ENCODE measurements at places on chromosomes 6 and 20.

DNA sequence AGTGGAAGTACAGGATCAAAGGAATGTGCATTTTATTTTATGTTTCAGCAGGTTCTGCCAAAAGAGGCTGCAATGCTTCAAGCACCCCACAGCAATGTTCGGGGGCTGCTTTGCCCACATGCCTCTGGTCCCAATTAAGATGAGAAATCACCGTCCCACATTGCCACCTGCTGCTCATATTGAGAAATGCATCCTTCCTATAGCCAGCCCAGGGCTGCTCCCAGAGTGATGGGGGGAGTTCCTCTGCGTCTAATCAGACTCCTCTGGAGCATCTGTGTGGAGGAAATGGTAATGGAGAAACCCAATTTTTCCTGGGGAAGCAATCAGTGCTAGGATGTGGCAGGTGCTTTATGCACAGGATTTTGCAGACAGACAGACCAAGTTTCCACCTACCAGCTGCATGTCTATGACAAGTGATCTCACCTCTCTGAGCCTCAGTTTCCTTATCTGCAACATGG, 33.7 kb downstream of the PTGIS start:
- no peak for DNase-seq

DNA sequence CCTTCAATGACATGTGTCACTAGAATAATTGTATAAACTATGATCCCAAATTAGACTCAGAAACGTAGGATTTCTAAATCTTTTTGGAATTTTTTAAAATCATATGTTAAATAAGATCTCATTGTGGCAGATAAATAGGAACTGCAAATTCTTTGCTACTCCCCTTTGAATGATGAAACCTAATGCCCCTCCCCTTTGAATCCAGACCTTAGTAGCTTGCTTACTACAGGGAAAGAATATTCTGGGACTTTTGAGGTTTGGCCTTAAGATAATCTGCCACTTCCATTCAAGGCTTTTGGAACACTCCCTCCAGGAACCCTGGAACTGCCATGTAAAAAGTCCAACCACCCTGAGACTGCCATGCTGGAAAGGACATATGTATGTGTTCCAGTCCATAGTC, 7.1 kb downstream of the TDP2 start:
- no peak for DNase-seq

DNA sequence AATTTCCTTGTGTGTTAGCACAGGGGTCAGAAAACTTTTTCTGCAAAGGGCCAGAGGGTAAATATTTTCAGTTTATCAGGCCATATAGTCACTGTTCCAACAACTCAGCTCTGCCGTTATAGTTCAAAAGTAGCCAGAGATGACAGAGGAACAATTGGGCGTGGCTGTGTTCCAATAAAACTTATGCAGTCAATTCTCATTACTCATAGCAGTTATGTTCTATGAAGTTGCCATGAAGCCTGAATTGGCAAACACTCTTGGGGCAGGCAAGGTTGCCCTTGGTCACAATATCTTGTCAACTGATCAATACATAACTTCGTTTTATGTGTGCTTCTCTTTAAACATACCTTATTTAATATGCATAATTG, 304.2 kb downstream of the TFAP2C start:
- DNase-seq = no peak

GRCh38 chr20:33070111-33071053, 9.1 kb upstream of the BPIFB4 start:
- no peak for DNase-seq

DNA sequence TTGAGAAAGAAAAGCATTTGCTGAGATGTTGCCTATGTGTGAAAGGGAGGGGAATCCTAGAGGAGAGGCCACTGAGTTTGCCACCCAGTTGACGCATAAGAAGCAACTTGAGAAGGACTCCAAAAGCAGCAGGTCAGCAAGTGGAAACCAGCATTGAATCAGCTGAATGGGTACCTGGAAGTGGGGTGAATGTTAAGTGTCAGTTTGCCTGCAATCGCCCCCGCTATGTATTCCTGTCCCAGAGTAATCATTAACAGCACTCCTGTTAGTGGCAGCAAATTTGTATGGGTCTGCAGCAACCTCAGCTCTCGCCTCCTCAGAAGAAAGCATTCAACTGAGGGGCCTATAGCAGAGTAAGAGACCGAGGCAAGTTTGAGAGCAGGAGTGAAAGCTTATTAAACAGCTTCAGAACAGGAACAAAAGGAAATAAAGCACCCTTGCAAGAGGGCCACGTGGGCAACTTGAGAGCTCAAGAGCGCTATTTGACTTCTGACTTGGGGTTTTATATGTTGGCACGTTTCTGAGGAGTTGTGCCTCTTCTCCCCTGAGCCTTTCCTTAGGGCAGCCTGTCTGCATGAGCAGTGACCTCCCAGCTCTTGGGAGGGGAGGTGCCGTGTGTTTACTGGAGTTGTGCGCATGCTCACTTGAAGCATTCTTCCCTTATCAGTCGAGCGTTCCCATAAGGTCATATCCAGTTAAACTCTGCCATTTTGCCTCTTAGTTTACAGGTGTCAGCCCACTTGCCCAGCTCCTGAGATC, 122.6 kb upstream of the PHACTR1 start:
- DNase-seq = no peak

GRCh38 chr20:6882561-6883291, 115.2 kb downstream of the BMP2 start:
- DNase-seq = peak; percentile 90

GRCh38 chr6:157760589-157761330, 62.3 kb upstream of the SNX9 start:
- peak; percentile 95 for DNase-seq

DNA sequence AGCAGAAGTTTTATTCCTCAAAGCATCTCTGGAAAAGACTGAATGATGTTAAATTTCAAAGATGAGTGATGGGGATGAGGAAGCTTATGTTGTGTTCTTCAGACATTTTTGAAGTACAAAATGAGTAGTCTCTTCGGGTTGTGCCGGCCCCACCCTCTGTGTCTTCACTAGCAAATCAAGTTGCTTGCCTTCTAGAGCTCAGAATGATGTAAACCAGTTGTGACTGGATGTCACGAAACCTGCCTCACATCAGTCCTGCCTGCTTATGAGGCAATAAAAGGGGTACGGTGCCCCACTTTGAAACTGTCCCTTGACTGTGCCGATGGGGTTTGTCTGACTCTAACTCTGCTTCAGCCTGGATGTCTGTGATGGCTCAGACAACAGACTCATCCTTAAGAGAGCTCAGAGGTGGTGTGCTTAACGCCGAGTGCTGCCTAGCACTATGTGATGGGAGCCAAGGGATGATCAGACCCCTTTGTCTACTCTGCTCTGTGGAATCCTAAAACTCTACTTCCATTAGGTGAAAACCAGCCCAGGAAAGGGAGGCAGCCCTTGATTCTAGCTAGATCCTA, 19.0 kb downstream of the TOMM34 start:
- no peak for DNase-seq

GRCh38 chr6:135833771-135834170, 17.7 kb upstream of the PDE7B start:
- no peak for DNase-seq

GRCh38 chr6:150373260-150373701, 4.5 kb downstream of the IYD start:
- DNase-seq = no peak

GRCh38 chr20:61956396-61957342, 109.0 kb downstream of the TAF4 start:
- DNase-seq = no peak

GRCh38 chr20:43977252-43977651, 62.6 kb downstream of the TOX2 start:
- no peak for DNase-seq

DNA sequence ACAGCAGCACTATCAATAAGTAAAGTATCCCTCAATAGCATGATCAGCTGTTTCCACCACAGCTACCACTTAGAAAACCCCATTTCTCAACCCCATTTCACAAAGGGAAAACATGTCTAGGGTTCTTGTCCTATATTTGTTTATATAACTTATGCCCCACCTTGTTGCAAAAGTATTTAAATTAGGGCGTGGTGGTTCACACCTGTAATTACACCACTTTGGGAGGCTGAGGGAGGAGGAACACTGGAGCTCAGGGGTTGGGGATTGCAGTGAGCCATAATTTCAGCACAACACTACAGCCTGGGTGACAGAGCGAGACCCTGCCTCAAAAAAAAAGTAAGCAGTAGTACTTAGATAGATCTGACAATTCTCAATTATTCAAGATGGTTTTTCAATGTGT, 3.7 kb downstream of the MRPL14 start:
- DNase-seq = no peak

DNA sequence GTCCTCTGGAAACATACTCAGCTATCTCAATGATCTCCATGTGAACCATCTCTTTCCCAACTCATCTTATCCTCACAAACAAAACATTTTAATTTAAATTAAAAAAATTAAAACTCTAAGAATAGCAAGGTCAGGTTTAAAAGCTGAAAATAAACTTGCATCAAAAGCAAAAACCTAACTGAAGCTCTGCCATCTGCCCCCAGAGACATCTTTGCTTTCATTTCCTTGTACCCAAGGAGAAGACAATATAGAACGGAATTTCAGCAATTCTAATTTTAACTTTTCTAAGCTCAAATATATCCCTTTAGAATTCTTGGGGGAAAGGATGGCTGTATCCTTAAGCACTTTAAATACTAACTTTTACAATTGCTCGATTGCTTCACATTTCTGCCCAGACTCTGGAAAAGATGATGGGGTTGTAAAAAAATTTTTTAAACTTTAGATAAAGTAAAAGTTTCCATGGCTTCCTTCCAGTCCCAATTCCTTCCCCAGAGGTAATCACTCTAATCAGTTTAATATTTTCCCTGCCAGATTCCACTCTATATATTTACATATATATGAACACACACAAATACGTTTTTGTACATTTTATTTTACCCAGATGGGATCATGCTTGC, 69.2 kb upstream of the SMIM29 start:
- DNase-seq = no peak

GRCh38 chr6:89372506-89372901, 20.0 kb upstream of the UBE2J1 start:
- DNase-seq = no peak

DNA sequence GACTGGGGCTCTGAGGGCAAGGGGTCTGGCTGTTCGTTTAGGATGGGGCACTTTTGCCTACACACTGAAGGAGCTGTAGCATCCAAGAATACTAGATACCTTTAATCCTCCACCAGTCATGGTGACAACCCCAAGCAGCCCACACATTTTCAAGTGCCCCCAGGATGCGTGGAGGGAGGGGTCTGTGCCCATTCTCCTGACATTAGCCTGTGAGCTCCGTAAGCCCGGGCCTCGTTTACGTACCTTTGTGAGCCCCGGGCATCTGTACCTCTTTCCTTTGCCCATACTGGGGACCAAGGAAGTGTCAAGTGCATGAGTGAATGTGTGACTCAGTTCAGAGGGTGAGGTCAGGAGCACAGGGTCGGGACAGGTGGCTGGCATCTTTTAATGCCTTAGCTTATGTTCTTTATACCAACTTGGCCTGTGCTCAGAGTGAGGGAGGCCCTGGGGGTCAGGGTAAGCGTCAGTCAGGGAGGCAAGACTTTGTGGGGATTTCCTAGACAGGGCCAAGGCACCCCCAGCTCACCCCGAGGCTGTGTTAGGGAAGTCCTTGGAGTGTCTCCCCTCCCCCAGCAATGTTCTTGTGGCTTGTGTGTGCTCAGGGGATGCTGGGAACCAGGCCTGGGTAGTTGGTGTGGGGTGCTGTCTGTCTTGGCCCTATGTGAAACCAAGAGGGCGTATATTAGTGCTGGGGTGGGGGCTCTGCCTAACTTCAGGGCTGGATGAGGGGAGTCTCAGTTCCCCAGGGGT, 12.9 kb downstream of the VEGFA start:
- no peak for DNase-seq

DNA sequence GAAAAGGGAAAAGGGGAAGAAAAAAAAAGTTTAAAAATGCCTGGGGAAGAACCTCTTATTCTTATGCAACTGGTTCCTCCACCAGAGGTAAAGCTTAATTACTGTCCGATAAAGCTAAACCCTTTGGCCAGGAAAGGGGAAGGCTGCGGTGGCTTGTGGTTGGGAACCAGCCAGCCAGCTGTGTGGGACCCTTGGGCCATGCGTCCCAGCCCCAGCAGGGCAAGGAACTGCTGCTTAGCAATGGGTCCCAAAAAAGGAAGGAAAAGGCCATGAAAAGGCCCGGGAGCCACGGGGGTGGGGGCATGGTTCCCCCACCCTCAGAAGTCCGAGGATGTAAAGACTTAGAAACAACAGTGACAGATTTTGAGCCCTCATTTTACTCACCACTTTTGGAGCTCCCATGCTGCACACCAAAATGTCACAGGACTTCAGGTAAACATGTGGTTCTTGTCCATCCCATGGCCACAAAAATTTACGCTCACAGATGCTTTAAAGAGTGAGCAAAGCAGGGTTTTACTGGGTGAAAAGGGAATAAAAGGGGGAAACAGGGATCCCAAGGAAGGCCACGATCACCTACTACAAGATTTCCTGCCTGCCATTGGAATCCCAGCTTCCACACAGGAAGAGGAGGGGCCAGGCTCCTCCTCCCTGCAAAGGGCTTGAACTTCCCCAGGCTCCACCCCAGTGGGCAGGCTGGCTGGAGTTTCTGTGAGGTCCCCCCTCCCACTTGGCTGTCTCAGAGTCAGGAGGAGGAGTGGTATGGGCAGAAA, 1234.7 kb upstream of the GJE1 start:
- DNase-seq = no peak

- DNase-seq = no peak
These were observed 70.5 kb downstream of the ADGRG6 start for GRCh38 chr6:142372348-142372747.

GRCh38 chr20:47960769-47961541, 175.7 kb upstream of the SULF2 start:
- no peak for DNase-seq

DNA sequence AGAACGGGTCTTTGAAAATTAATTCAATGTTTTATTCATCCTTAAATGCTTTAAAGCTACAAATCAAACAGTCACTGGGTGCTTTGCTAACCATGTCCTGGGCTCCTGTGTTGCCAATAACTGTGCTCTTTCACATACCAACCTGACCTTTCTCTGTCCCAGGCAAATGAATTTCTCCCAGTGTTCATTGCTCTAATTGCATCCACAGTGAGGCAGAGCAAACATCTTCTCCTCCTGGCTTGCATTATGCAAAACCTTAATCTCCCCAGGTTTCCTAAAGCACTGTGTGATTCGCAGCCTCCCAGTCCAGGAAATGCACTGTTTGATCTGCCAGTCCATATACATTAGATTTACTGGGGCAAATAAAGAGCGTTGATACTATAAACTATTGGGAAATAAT, 219.0 kb downstream of the PREX1 start:
- no peak for DNase-seq

GRCh38 chr6:100509101-100509500, 44.4 kb upstream of the SIM1 start:
- DNase-seq = no peak

- no peak for DNase-seq
These were observed 46.6 kb upstream of the MRPS10 start for GRCh38 chr6:42264162-42264851.

- DNase-seq = no peak
These were observed 12.7 kb upstream of the RAMACL start for GRCh38 chr6:166599205-166599604.

GRCh38 chr20:1803061-1803931, 91.9 kb upstream of the SIRPA start:
- DNase-seq = no peak
